ENCODE measurements at places on chromosomes 6 and 20.

GRCh38 chr6:80094017-80094416, 12.5 kb upstream of the BCKDHB start:
- no peaks in the 10 kb centered on the region for H3K36me3 ChIP-seq
- no peak overlapping the region for H3K27ac ChIP-seq
- H3K4me1 ChIP-seq = no peaks in the 10 kb centered on the region
- no peak overlapping the region for H3K4me3 ChIP-seq
- no peaks in the 10 kb centered on the region for H3K27me3 ChIP-seq

- H3K4me3 ChIP-seq = no peak overlapping the region
- H3K4me1 ChIP-seq = no peaks in the 10 kb centered on the region
- peak; percentile 31 for DNase-seq
- no peaks in the 10 kb centered on the region for H3K36me3 ChIP-seq
- H3K27me3 ChIP-seq = no peaks in the 10 kb centered on the region
- peak overlapping the region; percentile 11 for H3K27ac ChIP-seq
Measured at GRCh38 chr20:32902456-32903420, 44.0 kb downstream of the EFCAB8 start.

DNA sequence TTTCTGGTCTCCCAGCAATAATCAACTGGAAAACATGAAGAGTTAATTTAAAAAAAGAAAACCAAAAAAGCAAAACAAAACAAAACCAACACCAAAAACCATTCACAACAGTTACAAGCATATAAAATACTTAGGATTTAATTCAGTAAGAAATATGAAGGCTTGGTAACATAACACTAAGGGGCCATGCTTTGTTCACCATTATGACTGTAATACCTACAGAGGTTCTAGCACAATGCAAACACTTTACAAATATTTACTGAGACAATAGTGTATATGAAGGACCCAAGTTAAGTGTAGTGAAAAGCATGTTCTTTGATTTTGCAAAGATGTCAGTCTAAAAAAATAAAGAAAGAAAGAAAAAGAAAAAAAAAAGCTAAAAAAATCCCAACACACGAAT, 109.8 kb upstream of the EMILIN3 start:
- no peak overlapping the region for H3K27ac ChIP-seq
- DNase-seq = no peak
- no peak overlapping the region for H3K4me3 ChIP-seq
- peaks cover 61% of the 10 kb centered on the region for H3K36me3 ChIP-seq
- H3K4me1 ChIP-seq = no peaks in the 10 kb centered on the region
- no peaks in the 10 kb centered on the region for H3K27me3 ChIP-seq

- DNase-seq = no peak
- no peaks in the 10 kb centered on the region for H3K27me3 ChIP-seq
- no peak overlapping the region for H3K4me3 ChIP-seq
- peaks cover 60% of the 10 kb centered on the region for H3K4me1 ChIP-seq
- peak overlapping the region; percentile 4 for H3K27ac ChIP-seq
Measured at GRCh38 chr20:57667388-57667787, 42.4 kb downstream of the PMEPA1 start.

All from tibial nerve (tissue), 4 donors.